ENCODE measurements at places on chromosomes 13 and 19.

- DNase-seq: no peak
These were observed 568 bp downstream of the ATP11A start for GRCh38 chr13:112690283-112690929.

GRCh38 chr13:23903906-23904280 lies 6.6 kb upstream of the C1QTNF9B start:
- no peak for DNase-seq

GRCh38 chr13:60453490-60453889 lies 56.5 kb downstream of the TDRD3 start:
- DNase-seq: no peak

DNA sequence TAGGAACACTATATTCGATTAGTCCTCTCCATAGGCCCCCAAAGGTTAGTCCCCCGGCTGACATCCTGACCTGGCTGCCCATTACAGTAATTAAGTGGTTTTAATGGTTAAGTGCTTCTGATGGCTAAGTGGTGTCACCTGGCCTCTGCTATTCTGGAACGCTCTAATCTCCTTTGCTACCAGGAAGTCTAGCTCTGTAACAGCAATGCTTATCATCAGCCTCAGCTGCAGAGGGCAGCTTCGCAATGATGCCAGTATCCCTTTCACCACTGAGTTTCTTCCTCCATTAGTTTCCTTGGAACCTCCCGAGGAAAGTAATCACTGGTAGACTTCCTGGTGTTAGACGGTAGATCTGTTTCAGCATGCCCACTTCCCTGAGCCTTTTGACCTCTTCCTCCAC lies 8.6 kb upstream of the RNF6 start:
- no peak for DNase-seq

DNA sequence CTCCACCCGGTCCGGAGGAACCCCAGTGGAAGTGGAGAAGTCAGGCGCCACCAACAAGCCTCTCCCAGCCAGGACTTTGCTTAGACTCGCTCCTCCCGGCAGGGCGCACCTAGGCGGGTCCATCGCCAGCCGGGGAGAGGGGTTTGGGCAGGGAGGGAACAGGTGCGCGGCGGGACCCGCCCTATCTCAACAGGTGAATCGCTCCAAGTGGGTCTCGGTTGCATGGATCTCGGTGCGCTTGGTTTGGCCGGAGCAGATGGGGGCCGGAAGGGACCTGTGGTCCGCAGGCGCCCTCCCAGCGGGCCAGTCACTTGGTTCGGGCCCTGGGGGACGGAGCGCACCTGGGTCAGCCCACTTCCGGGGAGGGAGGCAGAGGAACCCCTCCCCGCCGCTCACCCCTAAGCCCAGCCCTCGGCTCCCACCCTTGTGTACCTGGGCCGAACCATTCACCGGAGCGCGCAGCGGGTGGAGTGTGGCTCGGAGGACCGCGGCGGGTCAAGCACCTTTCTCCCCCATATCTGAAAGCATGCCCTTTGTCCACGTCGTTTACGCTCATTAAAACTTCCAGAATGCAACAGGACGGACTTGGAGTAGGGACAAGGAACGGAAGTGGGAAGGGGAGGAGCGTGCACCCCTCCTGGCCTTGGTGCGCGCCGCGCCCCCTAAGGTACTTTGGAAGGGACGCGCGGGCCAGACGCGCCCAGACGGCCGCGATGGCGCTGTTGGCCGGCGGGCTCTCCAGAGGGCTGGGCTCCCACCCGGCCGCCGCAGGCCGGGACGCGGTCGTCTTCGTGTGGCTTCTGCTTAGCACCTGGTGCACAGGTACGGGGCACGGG lies at the start of gene LSR:
TSS of gene LSR (plus strand) at position 693 of the 836 bp plus-strand sequence. CDS start at position 714, 21 bp downstream.
- no peak for DNase-seq

- no peak for DNase-seq
These were observed 75.9 kb downstream of the TNFSF11 start for GRCh38 chr13:42649831-42650230.

DNA sequence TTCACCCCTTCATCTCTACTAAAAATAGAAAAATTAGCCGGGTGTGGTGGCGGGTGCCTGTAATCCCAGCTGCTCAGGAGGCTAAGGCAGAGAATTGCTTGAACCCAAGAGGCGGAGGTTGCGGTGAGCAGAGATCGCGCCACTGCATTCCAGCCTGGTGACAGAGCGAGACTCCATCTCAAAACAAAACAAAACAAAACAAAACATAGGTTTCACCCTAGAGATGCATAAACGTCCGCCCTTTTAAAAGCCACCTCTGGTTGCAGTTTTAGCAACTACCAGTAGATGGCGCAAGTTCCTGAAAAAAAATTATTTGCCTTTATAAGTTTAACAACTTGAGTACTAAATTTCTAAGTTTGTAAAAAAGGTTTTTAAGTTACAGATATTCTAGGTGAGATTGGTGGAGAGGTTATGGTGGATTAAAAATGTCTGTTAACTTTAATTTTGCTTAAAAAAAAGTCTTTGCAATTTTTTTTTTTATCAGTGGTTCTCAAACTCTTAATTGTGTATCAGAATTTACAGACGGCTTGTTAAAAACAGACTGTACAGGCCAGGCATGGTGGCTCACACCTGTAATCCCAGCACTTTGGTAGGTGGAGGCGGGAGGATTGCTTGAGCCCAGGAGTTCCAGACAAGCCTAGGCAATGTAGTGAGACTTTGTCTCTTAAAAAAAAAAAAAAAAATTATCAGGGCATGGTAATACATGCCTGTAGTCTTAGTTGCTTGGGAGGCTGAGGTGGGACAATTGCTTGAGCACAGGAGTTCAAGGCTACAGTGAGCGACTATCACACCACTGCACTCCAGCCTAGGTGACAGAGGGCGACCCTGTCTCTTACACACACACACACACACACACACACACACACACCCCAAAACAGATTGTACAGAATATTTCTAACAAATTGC lies 42.1 kb downstream of the NAA16 start:
- peak; percentile 76 for DNase-seq

DNA sequence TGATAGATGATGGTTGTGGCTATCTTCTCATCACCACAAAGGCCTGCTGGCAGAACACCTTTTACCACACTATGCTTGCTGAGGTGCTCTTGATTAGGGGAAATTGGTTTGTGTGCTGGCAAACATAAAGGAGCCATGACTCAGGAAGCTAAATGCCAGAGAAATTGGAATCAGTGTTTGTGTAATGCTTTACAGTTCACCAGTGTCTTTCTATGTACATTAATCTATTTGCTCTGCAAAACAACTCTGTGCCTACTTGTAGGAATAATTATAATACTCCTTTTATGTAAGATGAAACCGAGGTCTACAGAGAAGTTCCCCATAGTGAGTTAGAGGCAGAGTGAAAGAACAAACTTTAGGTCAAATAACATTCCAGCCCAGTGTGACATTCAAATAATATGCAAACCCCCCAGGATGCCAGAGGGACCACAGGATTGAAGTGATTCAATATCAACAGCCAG lies 390.5 kb upstream of the HTR2A start:
- no peak for DNase-seq

- no peak for DNase-seq
These were observed 66.5 kb upstream of the ATP12A start for GRCh38 chr13:24613755-24614154.

DNA sequence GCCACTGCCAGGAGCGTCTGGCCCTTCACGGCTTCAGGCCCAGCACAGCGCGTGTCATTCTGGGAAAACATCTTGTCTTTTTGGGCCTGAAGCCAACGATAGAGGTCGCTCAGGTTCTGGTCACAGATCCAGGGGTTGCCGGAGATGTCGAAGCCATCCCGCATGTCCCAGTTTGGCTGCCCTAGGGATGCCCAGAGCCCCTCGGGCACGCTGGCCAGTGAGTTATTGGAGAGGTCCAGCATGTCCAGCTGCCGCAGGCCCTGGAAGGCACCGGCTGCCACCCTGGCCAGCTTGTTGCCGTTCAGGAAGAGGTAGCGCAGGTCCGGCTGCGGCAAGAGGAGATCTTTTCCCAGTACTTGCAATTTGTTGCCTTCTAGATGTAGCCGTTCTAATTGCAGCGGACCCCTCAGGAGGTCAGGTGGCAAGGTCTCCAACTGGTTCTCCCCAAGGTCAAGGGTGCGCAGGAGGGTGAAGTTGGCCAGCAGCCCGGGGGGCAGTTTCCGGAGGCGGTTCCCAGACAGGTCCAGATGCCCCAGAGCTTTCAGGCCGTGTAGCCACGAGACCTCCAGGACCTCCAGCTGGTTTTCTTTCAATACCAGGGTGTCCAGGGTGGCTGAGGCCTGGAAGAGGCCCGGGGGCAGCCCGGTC lies 1.8 kb downstream of the LRG1 start:
- no peak for DNase-seq
